ENCODE measurements at places on chromosomes 11 and 22.

GRCh38 chr11:70290361-70291065 is 20.0 kb downstream of the PPFIA1 start:
- DNase-seq = no peak

GRCh38 chr11:43555816-43556611 is 124.5 kb upstream of the HSD17B12 start:
- no peak for DNase-seq

DNA sequence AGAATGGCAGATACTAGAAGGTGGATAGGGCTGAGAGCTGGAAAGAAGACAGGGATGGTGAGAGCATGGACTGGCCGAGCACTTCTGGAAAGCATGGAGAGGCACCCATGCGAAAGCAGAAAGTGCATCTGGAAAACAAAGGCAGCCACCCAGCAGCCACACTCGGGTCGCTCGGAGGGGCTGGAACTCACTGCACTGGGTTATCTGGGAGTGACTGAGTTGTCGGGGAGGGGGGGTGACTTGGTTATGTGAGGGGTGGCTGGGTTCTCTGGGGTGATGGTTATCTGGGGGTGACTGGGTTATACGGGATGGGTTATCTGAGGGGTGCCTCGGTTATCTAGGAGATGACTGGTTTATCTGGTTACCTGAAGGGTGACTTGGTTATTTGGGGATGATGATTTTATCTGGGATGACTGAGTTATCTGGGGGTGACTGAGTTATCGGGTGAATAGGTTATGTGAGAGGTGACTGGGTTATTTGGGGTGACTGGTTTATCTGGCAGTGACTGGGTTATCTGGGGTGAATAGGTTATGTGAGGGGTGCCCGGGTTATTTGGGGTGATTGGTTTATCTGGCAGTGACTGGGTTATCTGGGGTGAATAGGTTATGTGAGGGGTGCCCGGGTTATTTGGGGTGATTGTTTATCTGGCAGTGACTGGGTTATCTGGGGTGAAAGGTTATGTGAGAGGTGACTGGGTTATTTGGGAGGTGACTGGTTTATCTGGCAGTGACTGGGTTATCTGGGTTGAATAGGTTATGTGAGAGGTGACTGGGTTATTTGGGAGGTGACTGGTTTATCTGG is 2.6 kb upstream of the PANX2 start:
- no peak for DNase-seq

- DNase-seq = no peak
Observed at GRCh38 chr11:19201737-19202605, at the start of gene CSRP3. Gene CSRP3 (minus strand): TSS chr11:19201983. CDS start chr11:19192448, 9,535 bp downstream.

DNA sequence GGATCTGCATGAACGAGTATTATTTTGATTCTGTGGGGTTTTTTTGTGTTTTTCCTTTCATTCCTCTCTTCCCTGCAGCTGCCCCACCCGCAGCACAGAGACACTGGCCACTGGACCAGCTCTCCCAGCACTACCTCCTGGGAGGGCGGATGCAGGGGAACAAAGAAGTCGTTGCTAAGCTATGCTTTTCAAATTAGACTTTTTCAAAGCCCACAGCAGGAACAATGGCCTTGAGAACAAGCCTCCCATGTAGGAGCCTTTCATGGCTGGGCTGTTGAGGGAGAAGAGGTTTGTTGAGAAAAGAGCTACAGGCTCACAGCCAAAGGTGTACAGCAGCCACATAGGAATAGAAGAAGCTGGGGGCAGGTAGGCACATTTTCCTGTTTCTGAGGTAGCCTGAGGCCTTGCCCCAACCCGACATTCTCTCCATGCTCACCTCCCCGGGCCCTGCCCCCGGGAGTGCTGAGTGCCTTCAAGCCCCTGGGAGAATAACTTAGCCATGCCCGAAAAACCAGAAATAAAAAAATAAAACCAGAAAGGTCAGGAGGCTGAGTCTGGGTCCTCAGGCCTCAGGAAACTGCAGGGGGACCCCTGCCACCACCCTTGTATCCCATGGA is 20.5 kb upstream of the SYT12 start:
- DNase-seq = no peak

DNA sequence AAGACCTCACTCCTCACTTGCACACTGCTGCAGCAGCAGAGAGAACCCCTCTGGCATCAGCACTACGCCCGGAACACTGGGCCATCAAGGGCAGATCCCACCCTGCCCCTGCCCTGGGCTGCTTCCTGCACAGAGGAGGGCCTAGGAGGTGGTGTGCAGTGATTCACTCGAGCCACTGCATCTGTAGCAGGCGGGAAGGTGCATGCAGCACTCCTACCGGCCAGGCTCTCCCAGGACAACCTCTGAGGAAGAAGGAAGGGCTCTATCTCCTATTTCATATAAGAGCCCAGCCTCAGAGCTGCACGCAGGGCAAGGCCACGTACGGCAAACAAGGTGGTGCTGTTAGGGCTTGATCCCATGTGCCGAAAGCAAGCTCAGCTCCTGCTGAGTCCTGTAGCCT is 14.2 kb downstream of the RANGAP1 start:
- DNase-seq = no peak

DNA sequence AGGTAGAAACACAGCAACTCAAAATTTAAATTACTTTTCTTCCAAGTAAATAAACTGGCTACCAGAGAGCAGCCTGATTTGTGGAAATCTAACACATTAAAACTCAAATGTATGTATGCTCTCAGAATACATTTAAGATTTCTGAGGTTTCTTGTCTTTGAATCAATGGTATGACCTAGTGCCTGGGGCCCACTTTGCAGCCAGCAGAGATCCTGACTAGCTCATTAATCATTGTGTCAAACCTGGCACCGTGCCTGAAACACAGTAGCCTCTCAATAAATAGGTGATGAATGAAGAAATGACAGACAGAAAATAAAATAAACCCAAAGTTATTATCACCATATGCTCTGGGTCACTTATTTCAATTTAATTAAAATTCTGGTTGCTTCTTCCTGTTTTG is 176.2 kb upstream of the FAT3 start:
- DNase-seq = no peak

GRCh38 chr11:45234306-45235006 is 51.7 kb downstream of the SYT13 start:
- peak; percentile 69 for DNase-seq

DNA sequence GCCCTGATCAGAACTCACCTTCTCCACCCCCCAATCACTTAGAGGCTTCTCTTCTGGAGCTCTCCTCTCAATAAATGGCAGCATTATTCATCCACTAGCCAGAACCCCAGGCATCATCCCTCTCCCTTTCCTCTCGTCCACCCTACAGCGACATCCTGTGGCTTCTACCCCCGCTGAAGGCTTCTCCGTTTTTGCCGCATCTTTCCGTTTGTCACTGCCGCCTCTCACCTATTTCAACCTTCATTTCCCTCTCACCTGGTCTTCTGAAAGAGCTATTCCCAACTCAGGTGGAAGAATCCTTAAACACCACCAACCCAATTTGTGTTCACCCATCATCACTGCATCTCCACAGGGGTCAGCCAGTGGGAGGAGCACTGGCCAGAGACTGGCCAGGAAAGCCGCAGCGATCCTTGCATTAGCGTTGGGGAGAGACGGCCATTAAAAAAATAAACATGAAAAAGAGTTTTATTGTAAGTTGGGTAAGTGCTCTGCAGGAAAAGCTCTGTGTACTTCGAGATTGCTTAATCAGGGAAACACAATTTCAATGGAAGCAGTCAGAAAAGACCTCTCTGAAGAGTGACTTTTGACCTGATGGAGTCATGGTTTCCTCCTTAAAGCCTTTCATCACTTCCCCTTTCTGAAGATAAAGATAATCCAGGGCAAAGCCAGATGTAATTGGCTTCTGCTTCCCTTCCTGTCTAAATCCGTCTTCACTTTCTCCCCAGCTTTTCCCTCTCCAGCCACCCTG is 36.7 kb downstream of the SPATA19 start:
- DNase-seq = no peak

DNA sequence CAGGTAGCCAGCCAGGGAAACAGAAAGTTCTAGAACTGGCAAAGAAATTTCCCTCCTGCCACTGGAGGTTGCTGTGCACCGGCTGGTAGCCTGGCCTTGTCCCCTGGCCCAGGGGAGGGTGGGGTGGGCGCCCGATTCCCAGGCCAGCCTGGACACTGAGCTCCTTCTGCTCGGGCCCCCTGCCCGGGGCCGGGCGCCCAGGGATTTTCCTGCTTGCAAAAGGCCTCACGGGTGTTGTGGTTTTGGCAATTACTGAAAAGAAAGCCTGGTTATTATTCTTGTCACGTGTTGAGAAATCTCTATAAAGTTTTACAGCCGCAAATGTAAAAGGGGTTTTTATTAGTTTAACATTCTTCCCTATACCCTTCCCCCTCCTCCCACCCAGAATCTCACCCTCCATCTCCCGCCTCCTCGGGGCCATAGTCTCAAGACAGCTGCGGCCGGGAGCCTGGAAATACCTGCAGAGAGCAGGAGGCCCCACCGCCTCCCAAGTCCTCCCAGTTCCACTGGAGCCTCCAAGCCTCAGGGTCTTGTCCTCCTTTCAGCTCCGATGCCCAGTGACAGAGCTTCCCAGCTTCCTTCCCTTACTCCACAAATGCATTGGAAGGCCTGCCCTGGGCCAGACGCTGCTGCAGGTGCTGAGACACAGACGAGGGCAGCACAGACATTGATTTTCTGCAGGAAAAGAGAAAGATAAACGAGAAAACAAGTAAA is 1515.6 kb downstream of the TBC1D22A start:
- no peak for DNase-seq

All from spleen (tissue), 13 donors.